Psoas muscle (tissue), 8 donors: ENCODE measurements at places on chromosomes 13 and 19. TPM values are rescaled to one million over a fixed set of nuclear protein-coding genes. Genes with fewer than 3 reads are reported as not detected.

- no peak for DNase-seq
Observed at GRCh38 chr13:102504002-102504401, 92.8 kb upstream of the TPP2 start.

DNA sequence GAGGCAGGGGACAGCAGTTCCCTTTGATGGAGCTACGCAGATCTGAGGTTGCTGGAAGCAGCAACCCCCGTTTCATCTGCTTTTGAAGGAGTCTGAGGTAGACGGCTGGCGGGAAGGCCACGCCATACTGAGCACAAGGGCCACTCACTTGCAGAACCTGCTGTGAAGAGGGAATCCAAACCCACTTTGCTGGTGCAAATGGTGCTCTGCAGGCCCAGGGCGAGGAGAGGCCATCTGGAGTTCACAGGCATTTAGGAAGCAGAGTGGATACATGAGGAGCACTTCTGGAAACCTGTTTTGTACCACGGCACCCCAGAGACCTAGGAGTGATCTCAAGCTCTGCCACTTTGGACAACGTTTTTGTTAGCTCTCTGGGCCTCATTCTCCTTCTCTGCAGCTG, 227.8 kb downstream of the UQCRFS1 start:
- DNase-seq: no peak

GRCh38 chr19:46076031-46076880, 35.5 kb upstream of the IGFL4 start:
- no peak for DNase-seq

DNA sequence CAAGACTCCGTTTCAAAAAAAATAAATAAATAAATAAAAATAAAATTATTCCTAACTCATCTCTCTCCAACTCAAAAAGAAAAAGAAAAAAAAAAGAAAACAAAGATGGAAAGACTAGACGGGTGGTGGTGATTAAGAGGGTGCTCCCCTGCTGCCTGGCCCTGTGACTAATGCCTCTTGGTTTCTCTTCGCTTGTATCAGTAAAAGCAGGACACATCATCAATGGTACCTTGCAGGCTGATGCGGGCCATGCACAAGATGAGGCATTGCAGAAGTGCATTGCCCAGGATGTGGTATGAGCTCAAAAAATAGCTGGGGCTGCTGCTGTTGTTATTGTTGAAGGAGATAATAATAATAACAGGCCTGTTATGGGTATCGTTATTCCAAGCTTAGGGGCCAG, 14.6 kb downstream of the ACER1 start:
- DNase-seq: no peak

GRCh38 chr19:51664131-51664530, 17.5 kb upstream of the SIGLEC14 start:
- DNase-seq: no peak

- DNase-seq: peak; percentile 47
Observed at GRCh38 chr19:1073063-1073955, 6.3 kb downstream of the ARHGAP45 start.

GRCh38 chr13:114303700-114304327, 10.5 kb upstream of the CHAMP1 start:
- no peak for DNase-seq

GRCh38 chr13:46844431-46844830, 47.5 kb upstream of the ESD start:
- no peak for DNase-seq

ZNF470 gene
- total RNA-seq: 2.6 TPM
